ENCODE measurements at places on chromosomes 12 and 14.

DNA sequence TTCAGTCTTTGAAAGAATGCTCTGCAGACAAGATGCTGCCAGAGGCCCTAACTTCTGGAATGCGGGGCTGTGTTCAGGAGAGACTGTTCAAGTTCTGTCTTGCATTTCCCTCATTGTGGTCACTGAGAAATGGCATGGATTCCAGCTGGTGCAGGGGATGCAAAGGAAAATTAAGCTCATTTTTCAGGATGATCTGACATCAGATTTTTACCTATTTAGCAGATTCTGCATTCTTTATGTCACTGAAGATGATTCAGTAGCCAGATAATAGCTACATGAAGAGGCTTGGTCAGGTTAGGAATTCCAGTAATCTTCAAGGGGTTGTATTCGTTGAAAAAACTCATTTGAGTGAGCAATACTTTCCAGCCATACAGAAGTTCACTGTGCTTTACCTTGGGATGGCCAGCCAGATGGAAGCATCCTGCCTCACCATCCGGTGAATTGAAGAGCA, 16.1 kb upstream of the MFAP5 start:
- no peak for DNase-seq

GRCh38 chr14:105660816-105661531, 134.6 kb downstream of the TMEM121 start:
- no peak for DNase-seq

DNA sequence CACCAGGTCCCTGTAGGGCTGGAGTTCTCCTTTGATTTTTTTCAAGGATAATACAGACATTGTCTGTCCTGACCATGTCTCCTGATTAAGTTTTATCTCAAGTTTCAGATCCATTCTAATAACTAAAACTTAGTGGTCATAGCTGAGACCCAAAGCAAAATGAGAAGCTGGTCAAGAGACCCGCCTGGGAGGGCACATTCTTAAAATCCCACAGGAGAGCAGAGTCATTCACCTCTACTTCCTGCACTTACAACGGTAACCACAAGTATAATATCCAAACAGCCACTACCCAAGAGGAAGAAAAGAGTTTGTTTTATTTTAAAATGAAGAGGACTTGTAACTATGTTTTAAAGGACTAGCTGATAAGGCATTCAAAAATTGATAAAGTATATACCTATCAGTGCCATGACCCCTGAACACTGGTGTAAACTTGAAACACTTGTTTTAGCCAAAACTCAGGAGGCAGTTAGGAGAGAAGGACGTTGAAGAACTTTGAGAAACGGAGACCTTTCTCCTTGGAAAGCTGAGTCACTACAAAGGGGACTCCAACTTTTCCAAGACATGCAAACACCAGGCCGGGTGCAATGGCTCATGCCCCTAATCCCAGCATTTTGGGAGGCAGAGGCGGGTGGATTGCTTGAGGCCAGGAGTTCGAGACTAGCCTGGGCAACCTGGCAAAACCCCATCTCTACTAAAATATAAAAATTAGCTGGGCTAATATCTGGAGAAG, 478.2 kb downstream of the GLT1D1 start:
- DNase-seq = no peak

DNA sequence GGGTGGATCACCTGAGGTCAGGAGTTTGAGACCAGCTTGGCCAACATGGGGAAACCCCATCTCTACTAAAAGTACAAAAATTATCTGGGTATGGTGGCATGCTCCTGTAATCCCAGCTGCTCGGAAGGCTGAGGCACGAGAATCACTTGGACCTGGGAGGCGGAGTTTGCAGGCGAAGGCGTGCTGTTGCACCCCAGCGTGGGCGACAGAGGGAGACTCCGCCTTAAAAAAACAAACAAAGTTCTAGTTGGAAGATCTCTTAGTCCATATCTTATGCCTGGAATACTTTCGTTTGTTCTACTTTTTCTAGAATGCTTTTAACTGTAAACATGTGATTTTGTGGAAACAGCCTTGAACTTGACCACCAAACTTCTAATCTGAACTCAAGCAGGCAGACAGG, 38.7 kb downstream of the PPHLN1 start:
- no peak for DNase-seq

GRCh38 chr12:118102609-118103008, 1.2 kb downstream of the VSIG10 start:
- no peak for DNase-seq

DNA sequence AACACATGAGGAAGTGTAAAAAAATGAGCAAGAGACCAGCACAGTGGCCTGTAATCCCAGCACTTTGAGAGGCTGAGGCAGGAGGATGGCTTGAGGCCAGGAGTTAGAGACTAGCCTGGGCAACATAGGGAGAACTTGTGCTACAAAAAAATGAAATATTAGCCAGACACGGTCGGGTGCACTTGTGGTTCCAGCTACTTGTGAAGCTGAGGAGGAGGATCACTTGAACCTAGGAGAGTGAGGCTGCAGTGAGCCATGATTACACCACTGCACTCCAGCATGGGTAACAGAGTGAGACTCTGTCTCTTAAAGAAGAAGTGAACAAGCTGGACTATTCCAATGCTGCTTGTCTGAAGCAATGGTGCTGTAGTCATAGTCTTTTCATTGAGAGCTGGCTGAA, 36.3 kb upstream of the MAP3K9 start:
- DNase-seq = no peak

DNA sequence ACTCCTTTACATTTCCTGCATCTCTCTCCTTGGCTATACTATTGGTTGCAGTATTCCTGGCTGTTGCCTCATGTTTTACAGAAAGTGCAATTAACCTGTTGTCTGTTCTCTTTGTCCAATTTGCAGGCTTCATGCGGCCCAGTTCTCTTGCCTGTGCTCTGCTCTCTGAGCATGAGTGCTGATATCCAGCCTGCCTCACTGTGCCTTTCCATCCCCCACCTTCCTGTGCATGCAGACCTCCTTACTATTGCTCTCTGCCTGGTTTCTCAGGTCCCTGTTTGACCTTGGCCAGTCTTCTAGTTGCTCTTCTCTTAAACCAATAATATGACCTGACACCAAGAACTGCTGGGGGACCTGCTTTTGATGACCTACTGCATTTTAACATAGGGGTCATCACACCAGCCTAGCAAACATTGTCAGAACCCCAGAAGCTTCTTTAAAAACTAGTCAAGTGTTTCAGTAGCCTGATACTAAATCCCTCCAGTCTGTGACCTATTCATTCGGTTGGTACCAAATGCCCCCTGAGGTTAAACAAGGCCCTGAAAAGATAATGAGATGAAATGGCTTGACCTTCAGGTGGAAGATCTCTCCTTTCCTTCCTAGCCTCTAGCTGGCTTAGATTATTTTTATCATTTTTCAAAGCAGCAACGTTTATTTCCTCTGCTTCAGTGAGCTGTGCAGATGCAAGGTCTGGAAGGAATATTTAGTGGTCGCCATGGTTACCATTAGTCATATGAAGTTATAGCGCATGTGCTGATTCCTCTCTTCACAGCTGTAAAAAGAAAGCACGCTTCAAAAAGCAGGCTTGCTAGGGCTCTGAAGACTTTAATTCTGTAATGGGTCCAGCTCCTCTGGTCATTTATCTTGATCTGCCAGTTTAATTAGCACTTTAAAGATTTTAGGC, 216.5 kb downstream of the PHLDA1 start:
- DNase-seq = no peak

DNA sequence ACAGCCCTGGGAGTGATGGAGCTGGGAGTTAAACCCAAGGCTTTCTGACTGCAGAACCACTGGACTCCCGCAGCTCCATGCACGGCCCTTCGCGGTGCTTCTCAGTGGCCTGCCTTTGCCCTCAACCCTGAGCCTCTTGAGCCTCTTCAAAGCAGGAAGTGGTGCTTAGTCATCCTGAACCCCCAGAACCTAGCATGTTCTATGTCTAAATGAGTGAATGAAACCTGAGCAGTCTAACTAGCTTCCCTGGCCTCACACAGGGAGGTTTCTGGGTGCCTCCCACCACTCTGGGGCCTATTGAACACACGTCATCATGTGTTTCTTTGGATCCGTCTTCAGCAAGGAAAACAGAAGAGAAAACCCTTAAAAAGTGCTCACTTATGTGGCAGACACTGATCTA, 117.9 kb upstream of the SFSWAP start:
- no peak for DNase-seq

GRCh38 chr12:28507033-28507432, 316.8 kb downstream of the CCDC91 start:
- DNase-seq = no peak

DNA sequence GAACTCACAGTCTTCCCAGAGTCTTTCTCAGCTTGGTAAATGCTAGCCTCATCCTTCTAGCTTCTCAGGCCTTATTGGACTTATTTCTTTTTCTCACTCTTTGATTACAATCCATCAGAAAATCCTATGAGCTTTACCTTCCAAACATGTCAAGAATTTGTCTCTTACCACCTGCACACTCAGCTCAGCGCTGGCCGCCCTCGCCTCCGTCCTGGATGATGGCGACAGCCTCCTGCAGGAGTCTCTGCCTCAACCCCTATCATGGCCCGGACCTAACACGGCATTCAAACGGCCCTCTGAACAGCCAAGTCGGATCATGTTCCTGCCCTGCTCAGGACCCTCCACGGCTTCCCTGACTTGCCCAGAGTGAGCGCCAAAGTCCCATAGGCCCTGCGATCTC, 333.1 kb upstream of the FKBP4 start:
- no peak for DNase-seq

DNA sequence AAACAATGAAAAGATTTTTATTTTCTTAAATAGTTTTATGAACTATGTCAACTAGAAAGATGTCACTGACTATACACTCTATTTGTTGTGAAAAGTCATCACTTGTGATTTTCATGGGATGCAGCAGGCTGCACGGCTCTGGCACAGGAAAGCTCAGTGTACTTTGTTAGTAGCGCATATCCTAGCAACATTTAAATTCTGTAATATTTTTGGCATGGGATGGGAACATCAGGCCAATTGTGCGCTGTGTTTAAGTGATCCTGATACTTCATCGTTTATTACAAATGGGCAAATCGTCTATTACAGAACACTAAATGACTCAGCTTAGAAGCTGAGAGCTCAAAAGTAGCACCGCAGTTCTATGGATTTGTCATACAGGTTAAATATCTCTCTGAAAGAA, 60.7 kb upstream of the SAV1 start:
- no peak for DNase-seq

- no peak for DNase-seq
Measured at GRCh38 chr12:103250487-103250886, 245.3 kb downstream of the C12orf42 start.

DNA sequence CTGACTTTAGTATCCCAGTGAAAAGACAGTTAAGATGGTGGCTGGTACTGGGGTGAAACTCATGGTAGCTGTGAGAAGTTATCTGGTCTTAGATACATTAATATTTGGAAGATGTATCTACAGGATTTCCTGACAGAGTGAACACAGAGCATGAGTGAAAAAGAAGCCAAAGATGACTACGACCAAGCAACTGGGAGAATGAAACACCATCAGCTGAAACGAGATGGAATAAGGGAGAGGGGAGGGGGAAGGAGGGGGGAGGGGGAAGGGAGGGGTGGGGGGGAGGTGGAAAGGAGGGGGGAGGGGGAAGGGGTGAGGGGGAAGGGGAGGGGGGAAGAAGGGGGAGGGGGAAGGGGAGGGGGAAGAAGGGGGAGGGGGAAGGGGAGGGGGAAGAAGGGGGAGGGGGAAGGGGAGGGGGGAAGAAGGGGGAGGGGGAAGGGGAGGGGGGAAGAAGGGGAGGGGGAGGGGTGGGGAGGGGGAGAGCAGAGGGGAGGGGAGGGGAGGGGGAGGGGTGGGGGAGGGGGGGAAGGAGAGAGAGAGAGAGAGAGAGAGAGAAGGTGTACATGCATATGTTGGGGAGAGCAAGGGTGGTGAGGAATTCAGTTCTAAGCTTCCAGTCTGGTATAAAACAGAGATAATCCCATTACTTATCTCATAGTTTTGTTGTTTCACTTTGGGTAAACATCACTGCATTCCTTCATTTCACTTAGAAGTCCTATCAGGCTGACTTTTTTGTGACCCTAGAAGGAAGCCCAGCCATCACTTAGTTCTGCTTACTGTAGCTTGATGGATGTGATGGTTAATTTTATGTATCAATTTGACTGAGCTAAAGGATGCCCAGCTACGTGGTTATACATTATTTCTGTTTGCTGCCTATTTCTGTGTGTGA, 73.9 kb downstream of the SPPL3 start:
- DNase-seq = no peak

- DNase-seq = no peak
Measured at GRCh38 chr12:113862590-113863454, 103.3 kb downstream of the RBM19 start.

- no peak for DNase-seq
Measured at GRCh38 chr12:52316290-52316689, 4.9 kb downstream of the KRT83 start.

DNA sequence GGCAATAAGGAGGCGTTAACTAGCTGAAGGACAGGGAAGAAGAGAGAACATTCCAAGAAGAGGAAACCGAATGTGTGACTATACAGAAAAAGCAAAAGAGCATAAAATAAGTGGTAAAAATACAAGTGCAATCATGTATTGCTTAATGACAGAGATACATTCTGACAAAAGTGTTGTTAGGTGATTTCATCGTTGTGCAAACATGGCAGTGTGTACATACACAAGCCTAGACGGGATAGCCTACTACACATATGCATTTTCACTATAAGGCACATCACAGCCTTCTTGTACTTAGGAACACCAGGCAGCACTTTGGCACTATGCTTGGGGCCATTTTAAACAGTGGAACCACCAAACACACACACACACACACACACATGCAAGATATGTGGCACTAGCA, 299.3 kb downstream of the BCAT1 start:
- DNase-seq = no peak

GRCh38 chr12:58950739-58951100, 30.4 kb upstream of the LRIG3 start:
- no peak for DNase-seq

GRCh38 chr12:53428741-53429140, 5.1 kb downstream of the AMHR2 start:
- no peak for DNase-seq

DNA sequence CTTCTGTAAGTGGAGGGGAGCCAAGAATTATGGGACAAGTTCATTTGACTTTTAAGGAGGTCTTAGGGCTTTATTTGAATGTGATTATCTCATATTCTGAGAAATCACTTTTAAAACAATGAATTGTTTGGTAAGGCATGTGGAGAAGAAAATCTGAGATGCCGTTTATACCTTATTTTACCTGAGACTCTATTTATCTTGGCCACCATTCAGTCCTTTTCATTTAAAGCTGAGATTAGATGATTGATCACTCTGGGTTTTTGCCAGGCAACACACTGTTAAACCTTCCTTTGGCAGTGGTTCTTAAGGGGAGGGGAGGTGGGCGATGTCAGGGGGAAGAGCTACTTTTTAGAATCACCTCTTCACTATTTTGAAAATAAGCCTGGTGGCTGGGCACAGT, 11.4 kb downstream of the CAND1 start:
- no peak for DNase-seq

- no peak for DNase-seq
Measured at GRCh38 chr12:40996091-40996490, 192.0 kb upstream of the PDZRN4 start.

- DNase-seq = no peak
Measured at GRCh38 chr12:11739980-11740577, 90.6 kb downstream of the ETV6 start.

Measured in stimulated activated CD4-positive, alpha-beta T cell treated with anti-CD3 and anti-CD28 coated beads, TNF-alpha, amount 100 ng/mL, for 4 hours (primary cell).